ENCODE measurements at places on chromosomes 11 and 22.

DNA sequence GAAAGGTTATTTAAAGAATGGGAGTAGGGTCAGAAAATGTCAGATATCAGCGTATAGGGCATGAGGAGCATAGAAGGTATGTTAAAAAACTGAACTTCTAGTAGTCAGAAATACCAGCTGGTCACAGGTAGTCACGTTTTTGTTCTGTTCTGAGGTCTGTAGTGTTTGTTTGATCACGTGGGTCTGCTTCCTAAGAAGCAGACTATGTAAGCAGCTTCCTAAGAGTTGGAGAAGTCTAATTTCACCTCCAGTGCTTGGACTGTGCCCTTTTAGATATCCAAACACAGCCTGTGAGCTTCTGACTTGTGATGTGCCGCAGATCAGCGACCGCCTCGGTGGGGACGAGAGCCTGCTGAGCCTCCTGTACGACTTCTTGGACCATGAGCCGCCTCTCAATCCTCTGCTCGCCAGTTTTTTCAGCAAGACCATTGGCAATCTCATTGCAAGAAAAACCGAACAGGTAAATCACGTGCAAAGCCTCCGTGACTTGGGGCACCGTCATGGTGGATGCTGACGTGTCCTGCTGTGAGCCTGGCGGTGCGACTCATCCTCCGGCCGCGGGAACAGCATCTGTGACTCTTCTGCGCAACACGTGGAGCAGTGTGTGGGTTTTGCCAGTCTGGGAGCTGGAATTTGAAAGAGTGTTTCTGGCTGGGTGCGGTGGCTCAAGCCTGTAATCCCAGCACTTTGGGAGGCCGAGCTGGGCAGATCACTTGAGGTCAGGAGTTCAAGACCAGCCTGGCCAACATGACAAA, 63.5 kb downstream of the PPP6R2 start:
- DNase-seq: no peak

DNA sequence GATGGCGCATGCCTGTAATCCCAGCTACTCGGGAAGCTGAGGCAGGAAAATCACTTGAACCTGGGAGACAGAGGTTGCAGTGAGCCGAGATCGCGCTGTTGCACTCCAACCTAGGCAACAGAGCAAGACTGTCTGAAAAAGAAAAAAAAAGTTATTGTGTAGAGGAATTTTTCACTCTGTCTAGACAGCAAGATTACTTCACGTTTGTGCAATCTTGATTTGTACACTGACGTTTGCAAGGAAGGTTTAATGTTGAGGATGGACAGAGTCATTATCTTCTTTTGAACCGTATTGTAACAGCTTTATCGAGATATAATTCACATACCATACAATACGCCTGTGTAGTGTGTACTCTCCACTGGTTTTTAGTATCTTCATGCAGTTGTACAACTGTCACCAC, 3.7 kb downstream of the CTTN start:
- no peak for DNase-seq

GRCh38 chr11:44736791-44737190, 10.0 kb downstream of the TSPAN18 start:
- DNase-seq: no peak

DNA sequence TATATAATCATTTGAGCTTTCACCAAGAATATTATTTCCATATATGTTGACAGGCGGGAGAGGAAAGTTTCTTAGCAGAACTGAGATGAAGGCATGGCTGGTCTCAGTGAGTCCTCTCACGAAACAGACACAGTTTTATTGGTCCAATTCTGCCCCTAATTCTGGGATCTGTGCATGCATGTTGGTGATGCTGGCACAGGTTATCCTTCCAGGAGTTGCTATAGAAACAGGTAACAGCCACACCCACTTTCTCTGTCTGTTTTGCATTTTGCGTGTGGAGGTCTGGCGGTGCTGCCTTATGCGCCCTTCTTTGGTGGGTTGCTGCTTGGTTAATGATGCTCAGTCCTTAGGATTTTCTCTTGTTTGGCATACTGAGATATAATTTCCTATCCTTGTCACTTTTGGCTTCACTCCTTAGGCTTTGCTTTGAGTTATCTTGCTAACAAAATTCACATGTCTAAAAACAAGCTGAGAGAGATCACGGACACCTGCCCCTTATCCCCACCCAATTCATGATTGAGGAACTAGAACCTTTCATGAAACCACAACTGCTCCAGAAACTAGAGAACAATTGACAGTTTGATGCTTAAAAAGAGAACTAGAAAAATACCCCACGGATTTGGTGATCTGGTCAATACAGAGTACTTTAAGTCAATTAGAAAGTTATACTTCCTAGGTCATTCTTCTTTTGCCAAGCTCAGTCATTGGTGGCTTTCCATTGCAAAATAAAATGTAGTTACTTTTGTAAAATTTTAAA, 189.3 kb downstream of the FAT3 start:
- DNase-seq: no peak

DNA sequence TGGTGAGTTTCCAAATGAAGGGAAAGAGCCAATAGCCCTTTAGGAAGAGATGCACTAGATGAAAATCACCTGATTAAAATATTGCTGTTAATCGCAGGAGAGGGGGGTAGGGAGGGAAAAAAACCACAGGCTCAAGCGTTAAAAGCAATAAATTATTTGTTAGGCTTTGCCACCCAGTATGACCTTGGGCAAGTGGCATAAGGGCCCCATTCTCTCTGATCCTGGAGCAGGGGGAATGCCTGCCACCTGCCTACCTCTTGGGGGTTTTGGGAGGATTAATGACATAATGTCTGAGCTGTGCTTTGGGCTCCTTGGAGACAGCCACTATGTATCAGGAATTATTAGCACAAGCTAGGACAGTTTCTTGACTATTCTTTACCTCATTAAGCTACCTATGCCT, 80.0 kb downstream of the ZNRF3 start:
- no peak for DNase-seq

Data from NCI-H2107 (cell line).